ENCODE measurements at places on chromosomes 12 and 14. TPM values are rescaled to one million over a fixed set of nuclear protein-coding genes. Genes with fewer than 3 reads are reported as not detected.

KITLG gene
- 69.1 TPM for total RNA-seq

NOXRED1 gene
- total RNA-seq: 0.26 TPM

LRRK2 gene
- 515 TPM for total RNA-seq

PSME2 gene
- total RNA-seq: 224 TPM

GXYLT1 gene
- total RNA-seq: 15.0 TPM

MLXIP gene
- 62.6 TPM for total RNA-seq

POC1B gene
- total RNA-seq: 19.5 TPM

ACSM4 gene
- total RNA-seq: not detected

NANOG gene
- 0.21 TPM for total RNA-seq

EGLN3 gene
- total RNA-seq: 1.3 TPM

Data from left lung (tissue), 14 donors.